ENCODE measurements at places on chromosomes 2 and 18. TPM values are rescaled to one million over a fixed set of nuclear protein-coding genes. Genes with fewer than 3 reads are reported as not detected.

DNA sequence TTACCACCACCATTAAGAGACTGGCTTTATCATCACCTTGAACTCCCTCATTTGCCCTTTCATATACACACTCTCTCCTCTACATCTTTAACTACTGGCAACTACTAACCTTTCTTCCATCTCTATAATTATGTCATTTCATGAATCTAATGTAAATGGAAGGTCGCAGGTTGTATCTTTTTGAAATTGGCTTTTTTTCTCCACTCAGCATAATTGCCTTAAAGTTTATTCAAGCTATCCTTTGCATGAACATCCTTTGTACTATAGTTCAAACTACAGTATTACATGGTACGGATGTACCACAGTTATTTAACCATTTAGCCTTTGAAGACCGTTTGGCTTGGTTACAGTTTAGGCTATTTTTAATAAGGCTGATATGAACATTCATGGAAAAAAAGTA lies 129.5 kb upstream of the ZNF804A start:
- no peak for DNase-seq

ZNF521 gene
- 120 TPM for total RNA-seq

DNA sequence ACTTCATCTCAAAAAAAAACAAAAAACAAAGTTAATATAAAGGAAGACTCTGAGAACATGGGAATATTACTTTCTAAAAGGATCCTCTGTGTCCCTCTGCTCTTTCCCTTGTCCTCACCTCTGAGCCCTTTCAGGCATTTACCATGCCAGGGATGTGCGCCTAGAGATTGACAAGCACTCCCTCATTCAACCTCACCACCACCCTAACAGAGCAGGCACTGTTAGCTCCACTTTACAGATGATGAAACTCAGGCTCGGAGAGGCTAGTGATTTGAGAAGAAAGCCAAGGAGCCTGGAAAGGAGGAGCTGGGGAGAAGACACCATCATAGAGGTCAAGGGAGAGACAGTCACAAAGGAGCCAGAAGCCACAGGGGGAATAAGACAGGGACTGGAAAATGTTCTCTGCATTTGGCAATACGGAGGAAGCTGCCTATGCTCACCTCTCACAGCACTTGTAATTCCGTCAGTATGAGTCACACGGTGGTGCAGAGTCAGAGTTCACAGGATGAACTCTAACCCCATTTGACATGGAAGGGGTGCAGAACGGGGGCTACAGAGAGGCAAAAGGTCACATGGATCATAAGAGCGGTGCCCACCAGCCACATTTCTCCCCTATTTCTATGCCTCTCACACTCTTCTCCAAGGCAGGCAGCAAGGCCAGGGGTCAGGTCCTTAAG lies 101.8 kb upstream of the NFU1 start:
- no peak for DNase-seq

- no peak for DNase-seq
Observed at GRCh38 chr2:146246736-146247523, 1597.9 kb upstream of the ACVR2A start.
